ENCODE measurements at places on chromosomes 16 and 17.
A peak's percentile ranks its signal among the peaks of the same experiment; 100 is the strongest.

DNA sequence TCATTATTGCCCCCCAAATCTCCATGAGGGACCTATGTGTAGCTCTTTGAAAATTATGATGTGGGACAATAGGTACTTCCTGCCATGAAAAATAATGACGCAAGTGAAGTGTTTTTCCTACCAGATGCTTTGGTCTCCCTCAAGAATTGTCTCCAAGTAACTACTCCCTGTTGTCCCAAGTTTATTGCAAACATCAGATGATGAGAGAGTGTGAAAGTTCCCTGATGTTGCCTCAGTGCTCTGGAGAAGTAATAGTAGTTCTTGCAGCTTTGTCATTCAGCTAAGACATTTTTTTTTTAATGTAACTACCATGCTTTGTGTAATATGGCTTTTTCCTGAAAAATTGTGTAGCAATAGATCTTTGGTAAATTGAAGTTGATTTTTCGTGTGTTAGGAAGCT is 20.1 kb downstream of the LPCAT2 start:
- no peak for DNase-seq

DNA sequence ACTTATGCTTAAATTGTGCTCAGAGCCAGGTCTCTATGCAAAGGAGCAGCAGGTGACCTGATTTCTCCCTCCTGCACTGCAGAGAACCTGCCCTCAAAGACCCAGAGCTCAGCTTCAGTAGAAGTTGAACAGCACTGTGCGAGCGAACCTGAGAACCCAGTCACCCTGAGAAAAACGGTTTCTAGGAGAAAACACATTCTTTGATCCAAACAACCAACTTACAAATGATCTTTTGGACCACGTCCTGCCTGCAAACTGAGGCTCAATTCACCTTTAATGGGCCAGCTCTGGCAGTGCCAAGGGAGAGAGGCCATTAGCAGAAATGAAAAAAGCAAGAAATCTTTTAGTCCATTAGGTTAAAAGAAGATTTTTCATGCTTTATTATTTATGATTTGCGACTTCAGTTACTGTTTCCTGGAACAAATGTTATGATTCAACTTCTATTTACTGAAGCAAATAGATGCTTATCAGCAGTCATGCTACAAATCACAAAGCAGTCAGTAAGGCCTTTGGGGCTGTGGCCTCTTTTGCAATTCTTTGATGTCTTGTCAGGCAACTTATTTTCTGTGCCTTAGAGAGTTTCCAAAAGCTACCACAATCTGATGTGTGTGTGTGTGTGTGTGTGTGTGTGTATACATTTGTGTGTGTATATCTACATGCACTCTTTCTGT is 65.7 kb upstream of the LRRC37A3 start:
- DNase-seq, result no peak

DNA sequence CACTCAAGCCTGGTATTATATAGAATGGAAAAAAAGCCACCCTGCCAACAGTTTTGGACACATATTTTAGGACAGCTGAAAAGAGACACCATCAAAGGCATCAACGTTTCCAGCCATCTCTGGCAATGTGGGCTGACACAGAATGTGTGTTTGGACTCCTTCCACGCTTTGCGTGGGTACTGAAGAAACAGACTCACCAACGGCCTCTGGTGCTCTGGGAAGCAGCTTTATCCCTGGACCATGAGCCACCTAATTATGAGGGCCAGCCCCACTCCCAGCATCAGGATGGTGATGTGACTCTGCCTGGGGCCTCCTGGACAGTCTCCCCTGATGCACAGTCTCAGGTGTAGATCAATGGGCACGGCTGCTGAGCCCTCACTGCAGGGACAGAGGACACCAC is 27.9 kb downstream of the CCDC57 start:
- DNase-seq, result no peak

DNA sequence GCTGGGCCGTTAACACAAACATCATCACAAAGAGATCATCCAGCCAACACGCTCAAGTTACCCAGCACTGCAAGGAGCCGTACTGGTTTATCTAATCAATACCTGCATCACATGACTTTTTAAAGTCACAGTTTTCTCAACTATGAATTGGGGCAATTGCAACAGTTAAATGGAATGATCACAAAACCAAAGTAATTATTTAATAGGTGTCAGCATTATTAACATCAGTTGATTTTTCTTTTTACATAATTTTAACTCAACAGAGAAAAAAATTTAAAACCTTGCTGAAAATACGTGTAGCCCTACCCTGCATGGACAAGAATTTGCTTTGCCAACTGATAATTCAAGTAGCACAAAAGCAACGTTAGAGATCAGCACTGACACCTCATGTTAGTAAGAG is 95.7 kb upstream of the SOX9 start:
- no peak for DNase-seq

DNA sequence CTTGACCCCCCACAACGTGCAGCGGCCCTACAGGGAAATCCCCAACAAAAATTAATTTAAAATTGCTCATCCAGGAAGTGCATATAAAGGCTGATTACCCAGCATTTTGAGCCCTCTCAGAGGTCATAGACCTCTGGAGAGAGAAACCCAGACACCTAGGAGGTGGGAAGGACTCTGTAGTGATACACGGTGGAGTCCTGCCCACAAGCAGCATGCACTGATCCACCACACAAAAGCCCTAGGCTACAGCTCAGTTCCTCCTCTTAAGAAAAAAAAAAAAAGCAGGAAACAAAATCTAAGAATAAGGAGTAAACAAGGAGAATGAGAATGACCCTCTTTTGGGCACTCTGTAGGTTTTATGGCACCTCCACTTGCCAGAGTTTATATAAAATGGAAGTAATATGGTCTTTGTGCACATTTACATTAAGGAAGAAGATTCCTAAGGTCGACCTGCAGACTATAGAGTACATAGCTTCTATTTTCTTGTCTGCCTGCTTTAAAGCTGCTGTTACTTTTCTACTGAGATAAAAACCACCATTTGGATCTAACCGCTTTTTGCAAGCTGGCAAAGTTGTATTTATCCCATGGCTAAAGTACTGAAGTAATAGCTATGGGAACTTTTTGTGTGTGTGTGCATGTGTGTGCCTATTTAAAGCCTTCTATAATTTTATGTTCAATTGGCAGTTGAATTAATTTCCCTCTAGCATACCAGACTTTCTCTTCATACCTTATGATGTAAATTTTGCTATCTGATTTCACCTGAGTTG is 46.9 kb downstream of the ACSM1 start:
- no peak for DNase-seq

DNA sequence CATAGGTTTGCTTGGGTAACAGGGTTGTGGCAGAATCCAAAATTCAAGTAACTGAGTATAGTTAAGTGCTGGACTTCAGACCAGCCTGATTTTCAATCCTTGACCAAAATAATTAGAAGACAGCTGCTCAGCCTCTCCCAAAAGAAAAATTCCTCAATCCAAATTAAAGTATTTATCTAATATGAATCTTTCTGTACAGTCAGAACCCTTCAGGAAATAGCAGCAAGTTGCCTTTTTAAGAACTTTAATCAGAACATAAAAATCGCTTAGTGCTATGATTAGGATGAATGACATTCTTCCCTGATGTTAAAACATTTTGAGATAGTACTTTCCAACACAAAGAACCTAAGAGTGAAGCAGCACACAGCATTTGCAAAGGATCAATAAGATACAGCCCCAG is 50.2 kb downstream of the CFDP1 start:
- DNase-seq, result no peak

DNA sequence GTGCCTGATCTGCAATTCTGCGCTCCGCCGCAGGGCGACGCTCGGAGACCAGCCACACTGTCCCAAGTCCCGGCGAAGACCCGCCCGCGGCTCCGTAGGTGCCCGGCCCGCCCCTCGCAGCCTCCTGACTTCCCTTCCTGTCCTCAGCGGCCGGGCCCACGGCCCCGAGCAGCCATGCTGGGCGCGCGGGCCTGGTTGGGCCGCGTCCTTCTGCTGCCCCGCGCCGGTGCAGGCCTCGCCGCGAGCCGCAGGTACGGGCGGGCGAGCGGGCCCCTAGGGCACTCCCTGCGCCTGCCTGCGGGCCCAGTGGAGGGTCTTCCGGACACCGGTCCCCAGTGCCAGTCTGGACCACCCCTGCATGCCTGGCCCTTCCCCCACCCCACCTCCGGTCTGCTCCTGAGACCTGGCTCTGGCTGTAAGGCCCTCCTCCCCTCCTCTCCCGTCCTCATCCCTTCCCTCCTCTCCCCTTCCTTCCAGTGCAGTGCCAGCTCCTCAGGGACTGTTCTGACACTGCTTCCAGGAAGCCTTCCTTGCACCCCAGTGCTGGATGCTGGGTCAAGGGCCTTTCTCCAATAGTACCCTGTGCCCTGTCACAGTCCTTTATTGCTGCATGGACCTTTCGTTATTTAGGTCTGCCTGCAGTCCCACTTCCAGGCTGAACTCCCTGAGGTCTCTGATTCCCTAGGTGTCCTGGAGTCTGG is at the start of gene SPATA20:
TSS of gene SPATA20 (plus strand) at position 140 of the 701 bp plus-strand sequence. CDS start at position 175, 35 bp downstream.
- peak; percentile 88 for DNase-seq

DNA sequence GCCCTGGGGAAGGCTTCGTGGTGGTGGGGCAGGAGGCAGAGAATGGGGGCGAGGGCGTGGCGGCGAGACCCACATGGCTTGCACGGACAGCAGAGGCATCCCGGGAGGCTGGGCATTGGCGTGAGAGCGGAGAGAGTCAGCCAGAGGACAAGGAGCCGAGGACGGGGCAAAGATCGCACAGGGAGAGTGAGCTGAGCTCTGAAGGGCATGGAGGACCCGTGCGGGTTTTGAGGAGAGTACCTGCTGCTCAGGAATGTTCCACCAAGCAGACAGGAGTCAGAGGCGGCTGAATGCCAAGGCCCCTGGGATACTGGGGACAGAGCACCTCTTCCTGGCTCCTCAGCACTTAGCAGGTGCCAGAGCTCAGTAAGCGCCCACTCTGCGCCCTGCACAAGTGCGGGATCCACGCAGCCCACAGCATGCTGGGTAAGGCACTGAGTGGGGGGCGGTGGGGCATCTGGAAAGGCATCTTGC is 47.8 kb downstream of the ARHGAP27 start:
- no peak for DNase-seq

DNA sequence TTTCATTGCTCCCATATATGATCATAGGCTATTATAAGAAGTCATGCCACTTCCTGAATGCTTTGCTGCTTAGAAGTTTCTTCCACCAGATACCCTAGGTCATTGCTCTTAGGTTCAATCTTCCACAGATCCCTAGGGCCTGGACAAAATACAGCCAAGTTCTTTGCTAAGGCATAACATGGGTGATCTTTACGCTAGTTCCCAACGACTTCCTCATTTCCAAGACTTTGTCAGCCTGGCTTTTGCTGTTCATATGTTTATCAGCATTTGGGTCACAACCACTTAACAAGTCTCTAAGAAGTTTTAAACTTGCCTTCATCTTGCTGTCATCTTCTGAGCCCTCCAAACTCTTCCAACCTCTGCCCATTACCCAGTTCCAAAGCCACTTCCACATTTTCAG is 20.1 kb upstream of the DLX3 start:
- DNase-seq, result no peak

DNA sequence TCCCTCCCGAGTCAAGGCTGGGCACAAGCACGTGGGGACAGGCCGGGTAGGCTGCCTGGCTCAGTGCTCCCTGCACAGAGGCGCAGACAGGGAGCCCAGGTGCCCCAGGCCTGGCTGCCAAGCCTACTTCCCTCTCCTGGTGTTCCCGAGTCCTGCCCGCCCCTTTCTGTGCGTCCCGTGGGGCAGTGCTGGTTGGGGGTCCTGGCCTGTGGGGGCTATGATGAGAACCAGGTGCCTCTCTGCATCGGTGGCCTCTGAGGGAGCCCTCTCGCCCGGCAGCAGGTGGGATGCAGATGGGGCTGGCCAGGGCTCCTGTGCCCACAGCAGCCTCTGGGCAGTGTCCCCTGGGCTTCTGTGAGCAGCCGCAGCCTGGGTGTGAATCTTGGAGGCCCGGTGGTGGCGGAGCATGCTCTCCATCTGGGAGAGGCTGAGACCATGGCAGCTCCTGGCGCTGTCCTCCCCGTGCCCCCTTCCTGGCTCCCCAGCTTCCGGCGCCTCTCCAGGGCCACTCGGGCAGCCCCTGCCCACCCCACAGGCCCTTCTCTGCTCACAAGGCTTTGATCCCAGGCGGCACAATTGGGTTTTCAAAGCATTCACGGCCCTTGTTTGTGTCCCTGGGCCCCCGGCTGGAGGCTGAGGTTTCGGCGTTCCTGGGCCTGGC is 7.2 kb downstream of the CENPX start:
- no peak for DNase-seq

DNA sequence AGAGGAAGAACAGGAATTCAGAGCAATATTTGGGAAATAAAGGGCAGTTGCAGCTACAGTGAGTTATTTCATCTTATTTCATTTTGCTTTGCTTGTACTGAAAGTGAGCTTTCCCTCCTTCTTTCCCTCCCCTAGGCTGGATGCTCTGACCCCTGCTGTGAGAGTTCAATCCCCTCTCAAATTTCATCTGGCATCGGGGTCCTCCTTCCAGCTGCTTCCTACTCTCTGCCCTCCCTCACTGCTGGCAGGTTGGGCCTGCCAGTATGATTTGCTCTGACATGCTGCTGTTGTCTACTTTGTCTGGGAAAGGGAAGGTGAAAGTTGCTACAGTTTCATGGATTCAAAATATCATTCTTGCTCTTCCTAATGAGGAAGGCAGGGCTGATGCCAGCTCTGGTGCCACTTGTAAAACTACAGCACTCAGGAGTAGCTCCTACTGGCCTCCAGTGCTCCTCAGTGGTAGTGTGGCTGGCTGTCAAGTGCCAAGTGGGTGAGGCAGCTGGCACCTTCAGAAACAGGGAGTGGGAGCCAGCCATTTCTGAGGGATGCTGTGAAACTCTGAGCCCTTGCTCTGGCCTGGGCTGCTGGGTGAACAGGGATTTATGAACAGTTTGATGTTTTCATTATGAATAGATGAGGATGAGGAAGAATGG is 408.6 kb downstream of the HAPSTR1 start:
- no peak for DNase-seq

DNA sequence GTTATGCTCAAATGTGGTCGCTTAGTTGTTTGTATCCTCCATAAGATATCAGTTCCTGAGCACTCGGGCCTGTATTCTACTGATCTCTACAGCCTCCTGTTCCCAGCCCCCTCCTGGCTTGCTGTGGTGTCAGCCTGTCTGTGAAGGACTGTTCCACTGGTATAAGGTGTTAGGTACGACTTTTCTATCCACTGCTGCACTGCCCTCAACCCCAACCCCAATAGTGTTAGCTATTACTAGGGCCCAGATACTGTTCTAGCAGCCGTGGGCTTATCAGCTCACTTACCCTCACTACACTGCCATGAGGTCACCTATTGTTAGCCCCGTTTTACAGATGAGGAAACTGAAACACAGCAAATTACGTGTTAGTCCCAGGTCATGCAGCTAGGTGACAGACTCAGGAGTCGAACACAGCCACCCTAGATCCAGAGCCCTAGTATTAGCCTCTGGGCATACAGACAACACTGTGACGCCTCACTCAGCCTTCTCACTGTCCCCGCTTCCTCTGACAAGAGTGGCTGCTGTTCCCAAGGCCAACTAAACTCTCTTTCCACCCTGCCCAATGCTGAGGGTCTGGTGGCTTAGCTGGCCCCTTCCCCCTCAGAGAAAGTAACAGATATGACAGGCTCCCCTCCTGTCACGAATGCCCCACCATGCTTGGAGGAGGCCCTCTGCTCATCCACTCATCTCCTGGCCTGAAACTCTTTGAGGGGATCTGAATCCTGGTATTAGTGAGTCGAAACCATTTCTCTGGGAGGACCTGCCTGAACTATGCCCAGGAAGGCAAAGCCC is 25.6 kb upstream of the ZNF652 start:
- DNase-seq, result no peak

GRCh38 chr17:57080718-57081117 is 4.3 kb upstream of the AKAP1 start:
- DNase-seq, result no peak

- DNase-seq, result no peak
Measured at GRCh38 chr17:74427048-74427762, 4.7 kb upstream of the GPRC5C start.

Data from neural crest cell (in vitro differentiated cells).